ENCODE measurements at places on chromosomes 3 and 15.

DNA sequence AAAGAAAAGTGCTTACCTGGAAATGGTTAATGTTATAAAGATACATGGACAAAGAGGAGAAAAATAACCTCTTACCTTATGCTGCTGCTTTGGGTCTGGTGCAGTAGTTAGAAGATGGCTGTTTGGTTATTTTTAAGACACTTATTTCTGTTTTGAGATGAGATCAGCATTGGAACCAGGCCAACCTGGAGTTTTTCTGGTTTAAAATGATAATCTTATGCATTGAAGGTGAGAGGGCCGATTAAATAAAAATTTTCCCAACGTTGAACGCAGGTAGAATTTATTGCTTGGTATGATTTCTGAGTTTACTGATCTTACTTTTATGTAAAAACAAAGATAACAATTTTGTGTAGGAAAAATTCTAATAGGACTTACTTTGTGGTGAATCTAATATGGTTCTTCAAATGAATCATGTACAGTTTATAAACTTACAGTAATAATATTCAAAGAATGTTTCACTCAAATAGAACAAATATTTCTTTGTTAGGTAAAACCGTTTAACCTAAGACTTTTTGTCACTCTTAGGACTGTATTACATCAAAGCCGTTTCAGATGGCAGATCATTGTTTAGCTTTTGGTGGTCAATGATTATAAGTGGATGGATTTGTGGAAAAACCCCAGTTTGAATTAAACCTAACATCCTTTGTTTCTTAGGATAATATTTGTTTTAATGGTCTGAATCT lies 14.9 kb downstream of the UBE2E2 start:
- DNase-seq, result no peak

- no peak for DNase-seq
These were observed 123.4 kb downstream of the SSR3 start for GRCh38 chr3:156431334-156432124.

- DNase-seq, result no peak
These were observed 127.6 kb upstream of the MME start for GRCh38 chr3:154952553-154952952.

- no peak for DNase-seq
These were observed 31.6 kb upstream of the STAG1 start for GRCh38 chr3:136783708-136784191.

DNA sequence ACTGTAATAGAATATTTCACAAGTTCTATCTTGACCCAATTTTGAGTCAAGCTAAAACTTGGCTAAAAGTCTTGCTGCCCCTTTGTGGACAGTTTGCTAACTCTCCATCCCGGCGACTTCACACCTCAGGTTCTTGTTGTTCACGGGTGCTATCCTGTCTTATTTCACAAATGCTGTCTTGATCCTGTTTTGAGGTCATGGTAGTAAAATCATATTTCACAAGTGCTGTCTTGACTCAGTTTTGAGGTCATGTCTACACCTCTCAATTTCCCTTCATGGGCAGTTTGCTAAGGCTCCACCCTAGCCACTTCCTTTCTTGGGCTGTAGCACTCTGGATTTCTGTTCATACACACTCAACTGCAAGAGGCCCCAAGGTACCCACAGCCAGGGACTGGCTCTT lies 45.0 kb upstream of the GK5 start:
- no peak for DNase-seq

GRCh38 chr3:11726146-11726545 lies 82.4 kb upstream of the VGLL4 start:
- DNase-seq, result no peak

DNA sequence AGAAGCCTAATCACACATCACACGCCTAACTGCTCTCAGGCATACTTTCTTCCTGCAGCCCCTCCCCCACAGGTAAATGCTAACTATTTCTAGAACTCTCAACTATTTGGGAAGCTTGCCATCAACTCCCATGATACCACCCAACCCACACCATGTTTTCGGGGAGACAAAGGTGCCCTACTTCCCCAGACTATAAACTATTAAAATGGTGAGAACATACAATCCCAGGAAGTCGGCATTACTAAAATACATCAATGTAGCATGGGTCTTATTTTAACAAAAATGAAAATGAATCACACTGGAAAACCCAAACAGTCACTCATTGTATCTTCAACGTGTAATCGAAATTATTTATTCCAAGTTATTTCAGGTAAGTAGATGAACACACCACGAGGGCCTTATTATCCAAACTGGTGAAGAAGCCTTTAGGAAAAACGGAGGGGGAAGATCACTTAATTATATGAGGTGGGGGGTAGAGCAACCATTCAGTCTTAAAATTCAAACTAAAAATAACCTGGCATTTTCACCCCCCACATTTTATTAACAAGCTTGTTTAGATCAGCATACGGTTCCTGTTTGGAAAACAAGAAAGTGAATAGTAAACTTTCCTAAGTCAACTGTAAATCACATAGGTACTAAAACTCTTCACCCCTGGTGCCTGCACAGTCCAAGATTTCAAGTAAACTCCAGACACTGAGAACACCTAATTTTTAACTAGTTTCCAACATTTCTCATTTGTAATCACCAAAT lies 1.9 kb downstream of the TBL1XR1 start:
- DNase-seq, result no peak

DNA sequence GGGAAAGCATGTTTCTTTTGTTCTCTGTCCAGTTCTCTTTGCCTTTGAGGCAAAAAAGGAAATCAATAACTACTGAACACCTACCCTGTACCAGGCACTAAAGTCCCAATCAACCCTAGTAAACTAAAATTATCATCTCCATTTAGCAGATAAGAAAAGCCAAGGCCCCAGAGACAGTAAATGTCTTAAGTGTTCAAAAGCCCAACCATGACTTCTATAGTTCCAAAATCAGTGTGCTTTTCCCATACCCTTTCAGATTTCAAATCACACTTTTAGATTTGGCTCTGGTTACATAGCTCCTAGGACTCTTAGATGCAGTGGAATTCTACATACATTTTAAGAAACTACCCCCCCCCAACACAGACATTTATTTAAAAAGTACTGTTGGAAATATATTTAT lies 63.5 kb downstream of the UACA start:
- DNase-seq, result no peak

DNA sequence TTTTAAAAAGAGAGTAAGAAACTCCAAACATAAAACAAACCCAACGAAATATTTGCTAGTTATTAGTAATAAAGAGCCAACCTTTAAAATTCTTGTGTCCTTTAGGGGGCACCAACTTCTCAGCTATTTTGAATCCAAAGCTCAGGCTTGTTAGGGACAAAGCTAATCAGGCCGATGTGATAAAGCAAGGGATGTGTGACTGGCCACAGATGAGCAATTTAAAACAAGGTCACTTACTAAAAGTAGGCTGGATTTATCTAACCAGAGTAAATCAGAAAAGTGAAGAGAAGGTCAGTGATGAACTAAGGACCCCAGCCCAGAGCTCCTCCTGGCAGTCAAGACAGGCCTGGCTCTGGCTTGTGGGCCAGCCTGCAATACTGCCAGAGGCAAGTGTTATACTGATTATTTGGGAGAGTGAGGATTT lies 108.5 kb downstream of the CYP19A1 start:
- no peak for DNase-seq

DNA sequence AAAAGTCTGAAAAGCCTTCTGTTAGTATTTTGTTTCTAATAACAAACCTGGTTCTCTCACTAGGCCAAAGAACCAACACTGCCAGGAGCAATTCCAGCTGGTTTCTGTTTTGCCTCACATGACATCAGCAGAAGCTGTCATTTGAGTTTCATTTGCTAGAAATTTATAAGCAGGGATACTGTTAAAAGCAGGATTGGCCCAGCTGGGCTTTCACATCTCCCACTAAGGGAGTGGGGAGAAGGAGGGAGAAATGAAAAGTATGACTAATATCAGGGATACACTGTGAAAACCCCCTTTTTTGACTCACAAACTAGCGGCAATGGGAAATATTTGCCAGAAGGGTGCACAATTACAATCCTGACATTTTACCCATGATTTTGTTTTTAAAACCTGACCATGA lies 5.3 kb downstream of the CCDC80 start:
- DNase-seq, result no peak
